Aorta (tissue), 5 donors: ENCODE measurements at places on chromosomes 4 and X. TPM values are rescaled to one million over a fixed set of nuclear protein-coding genes. Genes with fewer than 3 reads are reported as not detected.

The PRICKLE3 gene
- 11.9 TPM for total RNA-seq

The GPR101 gene
- total RNA-seq, result not detected

The USP17L22 gene
- total RNA-seq, result not detected

The HSFX3 gene
- total RNA-seq, result not detected

The PPA2 gene
- 62.5 TPM for total RNA-seq

The PASD1 gene
- total RNA-seq, result not detected

The SLITRK2 gene
- total RNA-seq, result 0.93 TPM

The ASB11 gene
- total RNA-seq, result not detected

The CXCL5 gene
- total RNA-seq, result 0.57 TPM

The SHISA3 gene
- 5.5 TPM for total RNA-seq

The PABPC4L gene
- 3.0 TPM for total RNA-seq

The FAM47A gene
- total RNA-seq, result not detected

The HSD17B13 gene
- total RNA-seq, result 0.32 TPM

The USP51 gene
- 1.4 TPM for total RNA-seq
